ENCODE measurements at places on chromosomes 6 and 20.

DNA sequence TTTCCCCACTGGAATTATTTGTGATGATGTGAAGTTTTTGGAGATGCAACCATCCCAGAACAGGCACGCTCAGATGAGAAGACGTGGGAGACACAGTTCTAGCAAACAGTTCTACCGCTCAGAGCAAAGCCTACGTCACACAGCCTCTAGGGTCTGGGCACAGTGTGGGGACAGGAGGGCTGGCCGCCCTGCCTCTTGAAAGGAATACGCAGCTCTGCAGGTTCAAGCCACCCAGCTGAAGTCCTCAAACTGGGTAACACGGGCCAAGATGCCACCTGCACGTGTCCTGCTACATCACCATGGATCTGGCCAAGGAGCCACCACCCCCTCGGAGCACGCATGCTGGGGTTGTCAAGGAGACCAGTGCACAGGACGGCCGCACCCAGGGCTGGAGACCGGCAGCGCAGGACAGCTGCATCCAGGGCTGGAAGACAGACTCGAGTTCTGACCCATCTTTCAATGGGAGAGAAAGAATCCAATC, 75.0 kb downstream of the NOL4L start:
- no peak for DNase-seq

DNA sequence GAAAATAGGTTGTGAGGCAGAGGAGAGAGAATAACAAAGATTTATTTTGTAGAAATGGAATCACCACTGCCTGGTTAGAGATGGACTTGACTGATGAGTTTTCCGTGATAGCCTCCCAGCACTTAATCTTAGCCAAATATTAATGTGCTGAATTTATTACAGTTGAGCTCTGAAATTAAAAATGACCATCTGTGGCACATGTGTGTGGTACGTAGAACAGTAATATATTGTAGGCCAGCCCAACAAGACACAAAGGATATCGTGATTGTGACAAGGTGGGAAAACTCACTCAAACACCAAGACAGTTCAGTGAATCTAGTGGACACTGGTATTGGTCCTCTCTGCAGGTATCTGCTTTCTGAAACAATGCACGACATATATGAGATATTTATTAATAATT, 119.4 kb downstream of the HAO1 start:
- no peak for DNase-seq

DNA sequence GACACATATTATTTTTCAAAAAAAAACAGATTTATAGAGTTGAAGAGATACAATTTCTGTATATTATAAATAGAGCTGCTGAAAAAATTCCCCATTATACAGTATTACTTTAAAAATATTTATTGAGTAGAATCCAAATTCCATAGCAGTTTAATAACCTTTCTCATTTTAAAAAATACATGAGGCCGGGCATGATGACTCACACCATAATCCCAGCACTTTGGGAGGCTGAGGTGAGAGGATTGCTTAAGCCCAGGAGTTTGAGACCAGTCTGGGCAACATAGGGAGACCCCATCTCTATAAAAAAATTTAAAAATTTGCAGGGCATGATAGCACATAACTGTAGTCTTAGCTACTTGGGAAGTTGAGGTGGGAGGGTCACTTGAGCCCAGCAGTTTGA, 13.0 kb downstream of the ATRN start:
- no peak for DNase-seq

- DNase-seq, result no peak
Observed at GRCh38 chr6:23371132-23371915, 754.7 kb upstream of the NRSN1 start.

DNA sequence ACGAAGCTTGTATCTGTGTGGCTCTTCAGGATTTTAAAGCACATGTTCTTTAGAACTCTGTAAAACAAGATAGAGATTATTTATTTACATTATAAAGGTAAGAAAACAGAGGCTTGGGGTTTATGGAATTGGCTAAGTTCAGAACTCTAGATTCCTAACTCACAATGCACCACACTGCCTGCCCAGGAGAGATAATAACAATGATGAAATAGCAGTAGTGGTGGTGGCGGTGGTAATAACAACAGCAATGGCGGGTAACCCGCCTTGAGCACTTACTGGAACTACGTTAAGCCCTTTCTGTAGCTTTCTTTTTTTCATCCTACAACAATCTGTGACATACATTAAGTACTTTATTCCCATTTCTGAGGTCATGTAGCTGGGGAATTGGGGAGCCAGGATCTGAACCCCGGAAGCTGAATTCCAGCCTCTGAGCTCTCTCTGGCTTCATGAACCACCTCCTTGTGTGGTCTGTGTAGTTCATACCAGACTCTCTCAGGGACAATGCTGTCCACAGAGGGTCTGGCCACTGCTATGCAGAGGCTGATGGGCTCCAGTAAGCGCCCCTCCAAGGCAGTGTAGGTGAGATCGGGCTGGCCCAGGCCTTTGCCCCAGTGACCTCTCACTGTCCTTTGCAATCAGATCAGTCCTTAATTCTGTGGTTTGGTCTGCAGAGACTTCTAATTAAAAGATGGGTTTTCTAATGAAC, 260.9 kb downstream of the SLC24A3 start:
- DNase-seq, result no peak
